ENCODE measurements at places on chromosomes 3 and 15.

DNA sequence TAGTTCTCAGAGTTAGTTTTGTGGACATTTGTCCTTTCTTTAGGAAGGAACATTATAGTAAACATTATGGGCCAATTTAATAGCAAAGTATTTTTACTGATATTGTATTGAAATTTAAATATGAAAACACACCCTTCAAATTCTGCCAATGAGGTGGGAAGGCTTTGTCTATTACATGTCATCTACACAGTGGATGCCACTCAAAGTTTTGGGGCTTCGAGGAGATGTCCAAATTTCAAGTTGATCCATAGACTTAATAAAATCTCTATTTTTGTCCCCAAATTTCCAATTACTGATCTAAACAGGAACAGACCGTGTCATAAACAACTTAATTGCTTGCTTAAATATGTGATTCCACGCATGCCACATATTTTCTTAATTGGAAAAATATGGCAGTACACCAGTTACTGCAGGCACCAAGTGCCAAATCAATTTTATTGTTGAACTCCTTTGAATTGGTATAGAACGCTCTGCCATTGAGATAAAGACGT, 1.7 kb downstream of the SHOX2 start:
- no peak for DNase-seq

DNA sequence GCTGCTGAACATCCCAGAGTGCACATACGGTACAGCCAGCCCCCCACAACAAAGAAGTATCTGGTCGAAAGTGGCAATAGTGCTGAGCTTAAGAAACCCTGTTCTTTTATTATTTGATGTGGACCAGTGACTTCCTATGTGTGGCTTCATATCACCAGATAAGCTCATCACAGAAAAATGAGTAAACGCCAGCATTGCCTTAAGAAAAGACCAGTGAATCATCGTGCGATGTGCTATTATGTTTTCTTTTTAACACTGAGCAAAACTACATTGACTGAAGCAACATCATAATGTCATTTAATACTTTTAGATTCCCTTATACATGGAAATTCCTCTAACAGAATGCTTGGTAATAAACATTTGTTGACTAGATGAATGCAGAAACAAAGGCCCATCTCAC, 45.2 kb upstream of the ARRDC4 start:
- DNase-seq = no peak

GRCh38 chr3:14775563-14775962, 43.2 kb upstream of the FGD5 start:
- no peak for DNase-seq

GRCh38 chr3:66394019-66394752, 106.6 kb downstream of the LRIG1 start:
- peak; percentile 17 for DNase-seq

- DNase-seq = peak; percentile 77
These were observed 335.9 kb downstream of the LPP start for GRCh38 chr3:188489639-188490405.

DNA sequence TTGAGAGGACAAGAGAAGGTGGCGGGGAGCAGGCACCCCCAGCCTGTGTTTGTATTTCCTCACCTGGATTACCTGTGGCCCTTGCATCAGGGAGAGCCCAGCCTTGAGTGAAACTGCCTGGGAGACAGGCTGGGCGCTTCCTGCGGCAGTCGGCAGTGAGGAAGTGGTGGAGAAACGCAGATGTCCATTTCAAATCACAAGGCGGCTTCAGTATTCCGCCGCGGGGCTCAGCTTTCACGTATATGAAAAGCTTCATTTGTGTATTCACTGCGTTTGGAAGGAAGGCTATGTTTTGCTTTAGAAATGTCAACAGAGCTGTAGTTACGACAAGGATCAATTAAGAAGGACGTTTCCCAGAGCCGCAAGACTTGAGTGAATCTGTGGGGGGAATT, 167.4 kb upstream of the CTDSPL start:
- no peak for DNase-seq
